ENCODE measurements at places on chromosomes 2 and 18.

GRCh38 chr2:205730701-205731582 lies 48.6 kb downstream of the NRP2 start:
- DNase-seq = no peak

- DNase-seq = no peak
Measured at GRCh38 chr2:238574490-238575271, 148.0 kb downstream of the ASB1 start.

GRCh38 chr2:19409046-19409445 lies 50.6 kb upstream of the OSR1 start:
- no peak for DNase-seq

- no peak for DNase-seq
Measured at GRCh38 chr2:49044350-49045079, 109.8 kb downstream of the FSHR start.

DNA sequence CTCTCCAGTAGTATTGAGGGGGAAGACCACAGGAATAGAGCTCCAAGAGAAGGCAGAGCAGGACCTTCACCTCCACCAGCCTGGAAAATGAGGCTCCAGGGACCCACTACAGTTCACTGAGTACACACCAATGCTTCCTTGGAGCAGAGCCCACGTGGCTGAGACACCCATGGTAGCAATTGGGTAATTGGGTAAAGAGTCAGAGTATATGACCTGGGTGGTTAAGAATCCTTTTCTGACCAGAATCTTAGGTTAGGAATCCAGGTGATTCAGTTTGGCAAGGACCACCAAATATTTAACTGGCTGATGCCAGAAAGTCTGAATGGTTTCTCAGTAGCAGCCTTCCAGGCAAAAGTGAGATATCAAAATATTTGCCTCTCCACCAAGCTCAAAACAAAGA lies 107.7 kb downstream of the MDH1 start:
- no peak for DNase-seq

DNA sequence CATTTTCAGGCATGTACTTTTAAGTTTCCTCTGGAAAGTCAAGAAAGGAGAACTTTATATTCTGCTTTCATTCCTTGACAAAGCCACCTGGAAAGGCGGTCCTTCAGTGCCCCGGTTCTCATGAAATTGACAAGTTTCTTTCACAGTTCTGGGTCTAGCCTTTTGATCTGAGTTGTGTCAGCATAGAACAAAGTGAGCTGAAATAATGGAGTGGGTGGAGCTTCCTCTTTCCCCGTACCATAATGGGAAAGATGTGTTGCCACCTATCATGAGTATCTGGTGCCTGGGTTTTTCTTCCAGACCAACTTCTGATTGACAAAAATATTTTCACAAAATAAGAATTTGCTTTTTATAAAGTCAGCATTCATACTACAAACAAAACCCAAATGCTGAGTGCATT lies 49.3 kb downstream of the PTRHD1 start:
- DNase-seq = no peak

DNA sequence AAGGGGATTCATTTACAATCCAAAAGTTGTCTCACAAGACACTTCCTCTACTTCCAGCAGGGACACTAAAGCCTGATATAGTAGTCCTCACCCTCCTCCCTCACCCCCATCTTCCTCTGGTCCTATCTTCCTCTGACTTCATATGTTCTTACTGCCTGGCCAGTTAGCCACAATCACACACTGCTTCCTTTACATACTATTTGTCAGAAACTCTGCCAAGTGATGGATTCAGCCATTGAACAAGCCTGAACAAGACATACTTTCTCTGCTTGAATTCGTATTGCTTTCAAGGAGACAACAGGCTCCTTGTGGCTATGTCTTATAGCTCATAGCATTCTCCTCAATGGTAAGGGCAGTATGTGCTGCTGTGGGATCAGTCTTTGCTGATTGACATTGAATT lies 672.2 kb downstream of the BCL11A start:
- no peak for DNase-seq

DNA sequence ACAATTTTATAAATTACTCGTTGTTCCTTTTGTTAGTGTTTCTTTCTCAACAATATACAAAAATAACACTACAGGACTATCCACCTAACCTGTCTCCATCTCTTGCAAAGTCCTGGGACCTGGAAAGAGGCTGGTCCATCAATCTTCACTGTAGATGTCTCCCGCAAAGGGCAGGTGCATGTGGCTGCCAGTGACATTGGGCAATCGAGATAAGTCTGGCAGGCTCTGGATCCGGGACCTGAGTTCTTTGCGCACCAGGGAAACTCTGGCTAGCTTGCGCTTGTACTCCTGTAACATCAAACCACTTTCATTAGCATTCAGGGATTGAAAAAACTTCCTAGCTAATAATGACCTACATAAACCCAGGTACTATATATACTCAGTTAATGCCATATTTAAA lies 20.5 kb downstream of the RMP24 start:
- no peak for DNase-seq

GRCh38 chr2:198100346-198100745 lies 296.0 kb downstream of the PLCL1 start:
- DNase-seq = no peak

DNA sequence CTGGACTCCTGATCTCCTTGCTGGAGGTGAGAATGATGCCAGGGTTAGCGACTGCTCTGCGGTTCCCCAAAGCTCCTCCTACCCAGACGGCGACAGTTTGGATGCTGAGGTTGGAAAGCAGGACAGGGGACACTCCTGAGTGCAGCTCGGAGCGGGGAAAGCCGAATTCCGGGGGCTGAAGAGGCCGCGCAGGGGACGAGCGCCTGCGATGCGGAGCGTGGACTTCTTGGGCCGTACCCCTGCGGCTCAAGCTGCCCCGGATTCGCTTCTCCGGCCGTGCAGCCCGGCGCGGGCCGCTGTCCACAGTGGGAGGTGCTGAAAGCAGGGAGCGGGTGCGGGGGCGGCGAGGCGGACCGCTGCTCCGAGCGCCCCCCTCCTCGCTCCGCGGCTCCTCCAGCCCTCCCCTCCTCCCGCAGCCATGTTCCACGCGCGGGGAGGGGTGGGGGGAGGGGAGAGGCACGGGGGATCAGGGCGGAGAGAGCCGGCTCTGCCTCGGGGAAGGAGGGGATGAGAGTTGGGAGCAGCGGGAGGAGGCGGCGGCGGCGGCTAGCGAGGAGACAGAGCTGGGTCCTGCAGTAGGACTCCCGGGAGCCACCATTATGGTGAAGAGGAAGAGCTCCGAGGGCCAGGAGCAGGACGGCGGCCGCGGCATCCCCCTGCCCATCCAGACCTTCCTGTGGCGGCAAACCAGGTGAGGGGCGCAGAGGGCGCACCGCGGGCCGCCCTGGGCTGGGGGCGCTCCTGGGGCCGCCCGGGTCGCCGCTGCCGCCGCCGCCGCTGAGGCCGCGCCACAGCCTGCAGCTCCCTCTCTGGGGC lies at the start of gene UNC80:
UNC80 (plus strand) TSS at position 359 of the 816 bp plus-strand sequence; CDS start at position 600, 241 bp downstream.
- peak; percentile 60 for DNase-seq

GRCh38 chr18:28705482-28705881 lies 528.6 kb upstream of the CDH2 start:
- no peak for DNase-seq

- no peak for DNase-seq
Measured at GRCh38 chr2:241451840-241452506, 56.4 kb downstream of the STK25 start.

GRCh38 chr2:60223859-60224258 lies 329.6 kb downstream of the BCL11A start:
- DNase-seq = no peak

GRCh38 chr2:104854498-104855220 lies 744 bp downstream of the POU3F3 start:
- no peak for DNase-seq

- no peak for DNase-seq
Measured at GRCh38 chr18:69658103-69658502, 257.4 kb downstream of the DOK6 start.

DNA sequence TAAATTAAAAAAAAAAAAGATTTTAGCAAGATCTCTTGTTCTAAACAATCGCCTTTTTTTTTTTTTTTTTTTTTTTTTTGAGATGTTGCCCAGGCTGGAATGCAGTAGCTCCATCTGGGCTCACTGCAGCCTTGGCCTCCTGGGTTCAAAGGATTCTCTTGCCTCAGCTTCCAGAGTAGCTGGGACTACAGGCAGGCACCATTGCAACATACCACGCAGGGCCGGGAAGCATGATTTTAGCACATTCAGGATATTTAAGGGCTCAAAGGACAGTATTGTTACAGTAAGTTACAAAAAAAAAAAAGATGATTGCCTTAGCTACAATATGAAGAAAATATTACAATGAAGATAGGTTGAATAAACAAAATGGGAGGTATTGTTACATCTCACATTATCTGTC lies 29.5 kb upstream of the SAP130 start:
- no peak for DNase-seq

DNA sequence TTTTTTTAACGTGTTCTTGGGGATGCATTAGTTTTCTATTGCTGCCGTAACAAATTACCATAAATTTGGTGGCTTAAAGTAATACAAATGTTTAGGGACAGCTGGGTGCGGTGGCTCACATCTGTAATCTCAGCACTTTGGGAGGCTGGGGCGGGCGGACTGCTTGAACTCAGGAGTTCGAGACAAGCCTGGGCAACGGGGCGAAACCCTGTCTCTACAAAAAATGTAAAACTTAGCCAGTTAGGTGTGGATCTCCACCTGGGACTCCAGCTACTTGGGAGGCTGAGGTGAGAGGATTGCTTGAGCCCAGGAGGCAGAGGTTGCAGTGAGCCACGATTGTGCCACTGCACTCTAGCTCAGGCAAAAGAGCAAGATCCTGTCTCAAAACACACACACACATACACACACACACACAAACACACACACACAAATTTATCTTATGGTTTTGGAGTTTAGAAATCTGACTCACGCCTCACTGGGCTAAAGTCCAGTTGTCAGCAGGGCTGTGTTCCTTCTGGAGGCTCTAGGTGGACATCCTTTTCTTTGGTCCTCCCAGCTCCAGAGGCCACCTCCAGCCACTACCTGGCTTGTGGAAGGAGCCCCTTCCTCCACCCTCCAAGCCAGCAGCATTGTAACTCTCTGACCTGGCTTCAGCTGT lies 76.1 kb downstream of the SEPTIN10 start:
- no peak for DNase-seq

DNA sequence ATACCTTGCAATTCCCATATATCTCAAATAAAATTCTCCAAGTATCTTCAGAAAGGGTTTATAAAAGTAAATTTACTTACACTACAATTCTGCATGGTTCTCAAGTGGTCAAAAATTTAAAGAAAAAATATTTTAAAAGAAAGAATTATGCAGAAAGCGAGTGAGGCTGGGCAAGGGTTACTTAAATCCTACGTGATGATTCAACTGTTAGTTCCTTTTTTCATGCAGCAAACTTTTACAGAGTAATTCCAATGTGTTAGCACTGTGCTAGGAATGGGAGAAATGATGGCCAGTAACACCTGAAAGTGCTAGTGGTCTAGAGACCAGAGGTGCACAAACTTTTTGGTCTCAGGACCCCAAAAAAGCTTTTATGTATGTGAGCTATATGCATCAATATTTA lies 133.4 kb downstream of the ATAD2B start:
- DNase-seq = no peak

DNA sequence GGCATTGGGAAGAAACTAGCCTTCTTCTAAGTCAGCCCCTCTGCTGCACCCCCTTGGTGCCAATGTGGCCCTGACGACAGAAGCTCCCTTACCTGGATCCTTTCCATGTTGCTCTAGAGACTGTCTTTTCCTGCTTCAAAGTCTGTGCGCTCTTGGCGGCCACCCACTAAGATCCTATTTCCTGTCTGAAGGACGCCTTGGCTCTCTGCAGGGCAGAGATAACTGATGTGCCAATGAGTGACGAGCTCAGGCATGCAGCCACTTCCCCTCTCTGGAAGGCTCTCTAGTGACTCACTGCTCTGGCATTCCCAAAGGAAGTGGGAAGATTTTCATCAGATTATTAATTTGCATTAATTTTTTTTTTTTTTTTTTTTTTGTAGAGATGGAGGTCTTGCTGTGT lies 273.5 kb downstream of the CDH20 start:
- DNase-seq = no peak

GRCh38 chr2:134436706-134437105 lies 182.8 kb downstream of the MGAT5 start:
- DNase-seq = no peak

GRCh38 chr2:160583146-160583535 lies 89.5 kb upstream of the RBMS1 start:
- DNase-seq = no peak

DNA sequence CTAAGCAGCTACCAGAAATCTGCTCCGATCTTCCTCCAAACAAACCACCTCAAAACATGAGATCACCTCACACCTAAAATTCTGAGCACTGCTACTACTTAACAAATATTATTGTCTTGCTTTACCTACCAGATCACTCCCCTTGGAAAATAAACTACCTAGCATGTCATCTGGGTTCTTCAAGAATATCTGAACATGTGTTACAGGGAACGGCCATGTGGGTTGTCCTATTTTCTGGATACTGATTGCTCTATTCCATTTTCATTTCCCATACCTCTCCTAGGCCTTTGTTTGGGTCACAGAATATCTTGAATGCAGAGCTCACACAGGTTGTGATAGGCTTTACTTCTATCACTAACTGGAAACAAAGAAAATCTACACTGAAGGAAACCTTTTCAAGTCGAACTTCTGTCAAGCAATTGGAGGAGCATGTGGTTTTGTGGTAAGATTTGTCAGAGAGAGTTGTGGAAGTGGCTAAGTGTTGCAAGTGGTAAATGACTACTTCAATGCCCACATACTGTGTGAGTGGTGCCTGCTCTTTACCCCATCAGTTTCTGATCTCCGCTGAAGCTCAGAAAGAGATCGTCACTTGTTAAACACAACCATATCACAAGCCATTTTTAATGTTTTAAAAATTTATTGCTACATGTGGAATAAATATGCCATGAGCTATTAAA lies 739.1 kb upstream of the ZEB2 start:
- DNase-seq = no peak

DNA sequence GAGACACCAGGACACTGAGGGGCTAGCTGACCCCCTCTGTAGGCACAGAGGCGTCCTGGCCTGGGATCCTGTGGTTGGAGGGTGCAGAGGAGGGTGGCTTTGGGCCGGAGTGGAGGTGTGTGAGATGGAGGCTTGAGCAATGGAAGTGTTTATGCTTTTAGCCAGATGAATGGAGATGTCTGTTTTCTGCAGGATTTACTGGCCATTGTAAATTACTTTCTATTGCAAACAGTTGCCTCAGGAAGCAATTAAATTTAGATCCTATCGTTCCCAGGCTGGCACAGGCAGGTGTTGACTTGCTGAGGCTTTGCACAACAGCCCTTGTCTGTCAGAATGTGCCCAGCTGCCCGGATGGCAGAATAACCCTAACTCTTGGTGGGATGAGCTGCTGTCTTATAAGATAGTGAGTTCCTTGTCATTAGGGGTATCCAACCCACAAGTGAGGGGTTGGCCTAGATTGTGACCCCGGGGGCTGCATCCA lies 1.8 kb upstream of the ARID5A start:
- no peak for DNase-seq

DNA sequence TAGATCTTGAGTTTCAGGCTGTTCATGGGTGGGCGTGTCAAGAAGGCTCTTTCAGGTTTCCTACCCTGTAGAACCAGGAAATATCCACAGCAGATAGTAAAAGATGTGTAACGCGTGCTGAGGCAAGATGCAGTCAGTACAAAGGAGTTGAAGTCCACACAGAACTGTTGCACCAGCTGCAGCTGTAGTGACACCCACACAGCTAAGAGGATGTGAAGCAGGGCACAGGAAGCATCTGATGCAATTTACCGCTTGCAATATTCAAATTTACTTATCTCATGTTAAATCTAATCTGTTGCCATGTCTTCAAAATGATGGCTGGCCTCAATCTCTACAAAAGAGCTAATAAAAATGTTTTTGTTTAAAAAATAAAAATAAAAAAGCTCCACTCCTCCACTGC lies 132.8 kb downstream of the ARHGAP15 start:
- no peak for DNase-seq

GRCh38 chr2:215697003-215697402 lies 261.1 kb upstream of the FN1 start:
- no peak for DNase-seq

- no peak for DNase-seq
Measured at GRCh38 chr2:73488079-73488478, 102.4 kb downstream of the ALMS1 start.
